ENCODE measurements at places on chromosomes 5 and 9.

- no peak for DNase-seq
These were observed 59.8 kb downstream of the CPLANE1 start for GRCh38 chr5:37189355-37189754.

DNA sequence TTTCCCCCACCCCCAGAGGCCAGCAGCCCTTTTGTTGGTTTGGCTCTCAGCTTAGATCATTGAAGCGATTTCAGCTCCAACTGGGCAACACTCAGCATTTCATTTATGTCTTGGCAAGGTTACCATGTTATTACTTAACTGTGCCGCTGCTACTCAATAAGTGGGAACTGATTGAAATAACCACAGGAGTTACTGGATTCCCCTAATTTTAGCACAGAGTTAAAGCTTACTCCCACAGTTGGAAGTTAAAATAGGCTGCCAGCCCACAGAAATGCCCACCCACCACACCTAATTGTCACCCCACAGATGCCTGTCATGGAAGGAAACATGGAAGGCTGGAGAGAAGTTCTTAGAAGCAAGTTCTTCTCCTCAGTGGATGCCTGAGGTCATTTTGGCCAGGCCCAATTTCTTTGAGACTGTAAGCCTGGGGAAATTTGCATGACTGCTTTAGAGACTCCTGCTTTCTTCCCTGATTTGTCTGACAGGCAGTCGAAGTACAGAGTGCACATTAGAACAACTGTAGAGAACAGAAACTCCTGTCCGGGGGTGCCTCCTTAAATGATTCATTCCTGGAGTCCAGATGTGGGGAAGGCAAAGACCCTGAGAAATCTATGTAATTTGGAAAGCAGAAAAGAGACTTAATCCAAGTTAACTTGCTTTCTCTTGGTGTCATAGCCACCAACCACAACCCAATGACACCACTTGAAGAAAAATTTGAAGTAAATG, 370.0 kb downstream of the ZSWIM6 start:
- DNase-seq, result no peak

- DNase-seq, result no peak
These were observed 160.8 kb upstream of the IER5L start for GRCh38 chr9:129338724-129339430.

DNA sequence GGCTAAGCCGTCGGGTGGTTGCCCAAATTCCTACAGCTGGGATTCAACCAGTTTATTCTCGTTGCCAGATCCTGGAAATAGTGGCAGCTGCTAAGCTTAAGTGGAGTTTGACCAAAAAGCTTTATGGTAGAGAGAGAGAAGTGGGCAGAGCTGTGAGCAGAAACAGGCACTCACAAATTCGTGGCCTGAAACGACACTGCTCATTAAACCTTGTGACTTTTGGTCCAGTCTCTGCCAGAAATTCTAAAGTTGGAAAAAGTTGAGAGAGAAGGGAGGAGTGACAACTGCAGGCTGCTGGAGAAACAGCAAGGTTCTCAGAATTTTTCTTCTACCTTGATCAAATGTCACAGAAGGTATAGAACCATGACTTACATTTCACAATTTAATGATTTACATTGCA, 131.5 kb downstream of the MTX3 start:
- DNase-seq, result no peak

GRCh38 chr9:109329638-109330258, 8.9 kb upstream of the EPB41L4B start:
- no peak for DNase-seq

DNA sequence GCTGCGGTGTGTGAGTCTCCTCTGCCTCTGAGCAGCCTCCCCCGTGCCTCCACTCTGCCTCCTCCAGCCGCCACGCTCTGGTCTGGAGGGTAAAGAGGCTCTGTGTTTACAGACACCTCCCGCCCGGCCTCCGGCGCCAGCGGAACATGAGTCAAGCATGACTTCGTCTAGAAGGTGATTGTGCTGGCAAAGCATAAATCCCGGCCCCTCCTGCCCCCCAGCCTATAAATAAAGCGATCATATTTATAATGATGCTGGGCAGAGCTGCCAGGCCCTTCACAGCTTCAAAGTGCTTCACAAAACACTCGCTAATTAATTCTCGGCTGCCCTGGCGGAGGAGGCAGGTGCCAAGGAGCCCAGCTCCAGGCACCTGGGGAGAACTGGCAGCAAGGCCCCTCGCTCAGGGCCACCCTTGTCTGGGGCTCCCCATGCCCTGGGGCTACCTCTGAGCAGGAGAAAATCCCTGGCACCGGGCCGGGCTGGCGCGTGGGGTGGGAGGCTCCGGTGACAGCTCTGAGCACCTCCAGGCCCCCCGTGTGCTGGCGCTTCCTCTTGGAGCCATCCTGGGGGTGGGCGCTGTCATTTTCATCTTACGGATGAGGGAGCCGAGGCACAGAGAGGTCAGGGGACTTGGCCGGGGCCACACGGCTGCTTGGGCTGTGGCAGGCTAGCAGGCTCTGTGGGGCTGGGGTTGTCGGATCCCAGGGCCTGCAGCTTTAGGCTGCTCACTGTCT, 87.8 kb downstream of the RXRA start:
- DNase-seq, result no peak

DNA sequence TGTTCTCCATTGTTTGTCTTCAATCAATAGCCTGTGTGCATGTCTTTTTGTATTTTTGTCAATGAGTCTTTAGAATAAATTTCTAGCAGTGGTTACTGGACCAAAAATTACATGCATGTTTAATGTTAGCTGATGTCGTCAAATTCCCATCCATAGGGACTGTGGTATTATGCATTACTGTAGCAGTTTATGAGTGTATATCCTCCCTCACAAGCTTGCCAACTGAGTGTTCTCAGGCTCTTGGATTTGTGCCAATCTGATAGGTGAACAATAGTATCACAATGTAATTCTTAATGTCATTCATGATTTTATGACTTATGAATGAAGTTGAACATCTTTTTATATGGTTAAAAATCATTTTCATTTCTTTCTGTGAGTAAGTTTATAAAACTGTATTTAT, 13.0 kb downstream of the SNX24 start:
- no peak for DNase-seq

DNA sequence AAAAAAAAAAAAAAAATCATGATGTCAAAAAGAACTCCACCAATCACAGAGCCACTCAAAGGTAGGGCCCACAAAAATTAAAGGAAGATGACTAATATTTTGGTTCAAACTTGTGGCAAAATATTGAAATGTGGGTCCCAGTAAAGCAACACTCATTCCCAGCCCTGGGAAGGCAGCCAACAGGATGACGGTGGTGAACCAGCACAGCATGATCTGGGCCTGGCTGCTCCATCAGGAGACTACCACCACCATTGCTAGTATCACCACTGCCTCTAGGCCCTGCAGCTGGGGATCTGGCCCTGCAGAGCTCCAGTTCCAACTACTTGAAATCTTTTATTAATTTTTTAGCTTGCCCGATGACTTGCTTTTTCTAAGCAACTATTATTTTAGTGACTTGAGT, 206.8 kb upstream of the ITGA1 start:
- no peak for DNase-seq

GRCh38 chr5:112918679-112919078, 3.3 kb downstream of the REEP5 start:
- DNase-seq, result no peak

DNA sequence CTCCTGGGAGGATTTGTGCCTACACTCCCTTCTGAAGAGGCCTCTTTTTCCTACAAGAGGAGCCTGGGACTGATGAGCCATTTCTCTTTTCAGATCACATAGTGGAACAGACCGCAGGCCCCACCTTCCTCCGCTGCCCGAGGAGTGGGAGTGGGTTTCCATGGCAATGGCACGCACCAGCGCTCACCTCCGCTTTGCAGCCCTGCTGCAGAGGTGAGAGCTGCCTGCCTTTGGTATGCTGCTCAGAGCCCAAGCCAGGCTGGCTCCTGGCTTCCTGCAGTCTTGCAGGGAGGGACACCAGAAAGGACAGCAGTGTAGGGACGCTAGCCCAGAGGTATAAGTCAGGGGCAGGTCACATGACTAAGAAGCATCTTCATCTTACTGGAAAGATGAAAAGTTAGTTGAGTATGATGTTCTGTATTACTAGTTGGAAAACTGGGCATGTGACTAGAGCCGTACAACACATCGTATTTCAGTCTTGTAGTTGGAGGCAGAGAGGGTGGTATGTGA, 12.4 kb downstream of the PTTG1 start:
- no peak for DNase-seq

DNA sequence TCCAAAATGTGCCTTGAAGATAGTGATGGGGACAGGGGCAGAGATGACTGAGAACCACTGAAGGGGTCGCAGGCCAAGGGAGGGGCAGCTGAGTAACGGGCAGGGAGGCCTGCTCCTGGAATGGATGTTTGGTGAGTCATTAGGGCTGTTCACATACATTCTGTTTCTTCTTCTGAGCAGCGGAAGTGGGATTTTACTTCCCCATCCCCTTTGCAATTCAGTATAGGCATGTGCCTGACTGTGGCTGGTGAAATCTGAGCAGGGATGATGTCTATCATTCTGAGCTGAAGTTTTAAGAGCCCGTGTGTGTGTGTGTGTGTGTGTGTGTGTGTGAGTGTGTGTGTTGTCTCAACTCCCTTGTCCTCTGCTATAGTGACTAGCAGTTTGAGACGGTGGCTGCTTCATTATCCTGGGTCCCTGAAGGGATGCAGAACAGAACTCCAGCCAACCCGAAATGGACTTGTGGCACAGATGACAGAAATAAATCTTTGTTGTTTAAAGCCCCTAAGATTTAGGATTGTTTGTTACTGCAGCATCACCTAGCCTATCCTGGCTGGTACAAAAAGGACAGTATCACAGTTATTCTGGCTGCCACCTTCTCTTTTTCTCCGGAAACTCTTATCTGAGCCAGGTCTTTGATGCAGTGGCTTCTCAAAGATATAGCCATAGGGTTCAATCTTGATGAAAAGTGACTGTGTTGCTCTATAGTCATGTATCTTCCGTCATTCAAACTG, 29.2 kb upstream of the TGFBI start:
- no peak for DNase-seq

- DNase-seq, result no peak
These were observed 51.5 kb downstream of the NXNL2 start for GRCh38 chr9:88586452-88586851.

DNA sequence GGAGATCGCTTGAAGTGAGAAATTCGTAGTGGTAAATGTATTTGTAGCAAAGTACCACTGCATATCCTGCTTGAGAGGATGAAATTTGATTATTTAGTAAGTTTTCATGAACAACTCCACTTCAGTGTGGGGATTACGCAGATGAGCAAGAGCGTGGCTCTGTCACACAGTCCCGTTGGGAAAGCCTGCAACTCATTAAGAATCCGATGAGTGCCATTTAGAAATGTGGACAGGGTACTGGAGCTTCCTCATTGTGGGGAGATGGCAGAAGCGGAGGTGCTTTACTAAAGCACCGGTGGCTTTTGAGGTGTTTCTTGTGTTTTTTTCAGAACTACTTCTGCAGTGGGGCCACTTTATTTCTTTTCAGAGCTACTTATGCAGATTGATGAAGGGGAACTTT, 1.4 kb downstream of the TJP2 start:
- no peak for DNase-seq

- DNase-seq, result peak; percentile 87
These were observed 24.8 kb upstream of the IER5L start for GRCh38 chr9:129202613-129203555.

- no peak for DNase-seq
These were observed 95.4 kb downstream of the SLC44A1 start for GRCh38 chr9:105339849-105340248.
